ENCODE measurements at places on chromosomes 12 and 14.

DNA sequence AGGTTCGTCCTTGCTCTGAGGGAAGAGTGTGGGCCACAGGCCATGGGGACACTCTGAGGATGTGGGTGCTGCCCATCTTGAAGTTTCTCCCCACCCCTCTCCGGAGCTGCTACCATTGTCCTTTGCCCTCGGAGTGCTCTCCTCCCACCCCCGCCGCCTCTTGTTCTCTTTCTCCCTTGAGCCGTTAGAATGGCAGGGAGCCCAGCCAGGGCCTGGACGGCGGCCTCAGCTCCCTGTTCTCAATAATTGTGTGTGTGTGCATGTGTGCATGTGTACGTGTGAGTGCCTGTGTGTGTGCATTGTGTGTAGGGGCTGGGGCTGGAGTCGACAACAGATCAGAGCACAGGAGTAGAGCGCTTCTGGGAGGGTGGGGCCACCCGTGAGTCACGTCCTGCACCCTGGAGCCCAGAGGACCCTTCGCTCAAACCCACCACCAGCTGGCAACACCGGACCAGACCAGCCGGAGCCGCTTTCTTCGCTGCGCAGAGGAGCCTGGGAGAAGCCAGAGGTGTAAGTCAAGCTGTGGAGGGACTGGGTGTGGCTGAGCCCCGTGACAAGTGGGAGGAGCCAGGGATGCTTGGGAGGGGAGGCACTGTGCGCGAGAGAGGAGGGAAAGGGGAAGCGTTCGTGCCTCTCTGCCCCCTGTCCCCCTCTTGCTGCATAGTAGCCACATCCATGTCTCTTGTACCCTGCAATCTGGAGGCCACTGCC is 25.9 kb upstream of the KCNA5 start:
- no peak for DNase-seq

DNA sequence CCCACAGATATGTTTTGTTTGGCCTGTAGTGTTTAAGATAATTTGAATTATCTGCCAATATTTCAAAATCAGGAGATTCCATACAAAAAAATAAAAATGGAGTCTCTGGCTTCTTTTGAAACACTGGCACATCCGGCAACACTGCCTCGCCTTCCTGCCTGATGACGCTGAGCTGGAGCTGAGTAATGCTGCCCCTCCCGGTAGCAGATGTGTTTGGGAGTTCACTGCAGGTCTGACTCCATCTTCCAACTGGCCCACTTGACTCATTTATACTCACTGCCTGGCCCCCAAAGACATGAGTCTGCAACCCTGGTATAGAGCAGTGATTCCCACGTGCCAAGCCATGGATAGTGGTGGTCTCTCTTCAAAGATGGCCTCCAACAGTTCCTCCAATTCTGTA is 7.4 kb downstream of the CIT start:
- peak; percentile 80 for DNase-seq

DNA sequence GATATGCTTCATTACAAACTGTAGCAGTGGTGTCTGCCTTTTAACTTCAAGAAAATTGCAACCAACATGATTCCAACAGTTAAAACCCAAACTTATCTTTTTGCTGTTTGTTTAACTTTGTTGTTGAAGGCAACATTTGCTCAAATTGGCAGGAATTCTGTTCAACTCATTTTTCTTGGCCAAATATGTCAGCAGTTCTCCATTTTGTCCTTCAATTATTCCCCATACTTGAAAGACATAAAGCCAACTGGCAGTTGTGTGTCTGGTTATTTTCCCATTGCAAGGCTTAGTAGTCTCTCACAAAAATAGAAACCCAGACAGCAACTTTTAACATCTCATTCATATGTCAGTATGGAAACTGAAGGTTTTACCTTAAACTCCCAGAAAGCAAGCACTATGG is 146.3 kb downstream of the LRIG3 start:
- DNase-seq = no peak

- no peak for DNase-seq
Measured at GRCh38 chr12:94020335-94020734, 128.0 kb upstream of the PLXNC1 start.

DNA sequence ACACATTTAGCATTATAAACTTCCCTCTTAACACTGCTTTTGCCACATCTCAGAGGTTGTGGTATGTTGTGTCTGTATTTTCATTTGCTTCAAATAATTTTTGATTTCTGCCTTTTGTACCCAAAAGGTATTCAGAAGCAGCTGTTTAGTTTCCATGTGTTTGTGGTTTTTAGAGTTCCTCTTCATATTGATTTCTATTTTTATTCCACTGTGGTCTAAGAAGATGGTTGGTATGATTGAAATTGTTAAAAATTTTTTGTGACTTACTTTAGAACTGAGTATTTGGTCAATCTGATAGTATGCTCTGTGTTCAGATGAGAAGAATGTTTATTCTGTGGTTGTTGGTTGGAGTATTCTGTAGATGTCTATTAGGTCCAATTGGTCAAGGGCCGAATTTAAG is 76.4 kb downstream of the IFNG-AS1 start:
- DNase-seq = no peak

- DNase-seq = peak; percentile 84
Measured at GRCh38 chr14:68676511-68676943, 116.3 kb downstream of the ZFP36L1 start.

DNA sequence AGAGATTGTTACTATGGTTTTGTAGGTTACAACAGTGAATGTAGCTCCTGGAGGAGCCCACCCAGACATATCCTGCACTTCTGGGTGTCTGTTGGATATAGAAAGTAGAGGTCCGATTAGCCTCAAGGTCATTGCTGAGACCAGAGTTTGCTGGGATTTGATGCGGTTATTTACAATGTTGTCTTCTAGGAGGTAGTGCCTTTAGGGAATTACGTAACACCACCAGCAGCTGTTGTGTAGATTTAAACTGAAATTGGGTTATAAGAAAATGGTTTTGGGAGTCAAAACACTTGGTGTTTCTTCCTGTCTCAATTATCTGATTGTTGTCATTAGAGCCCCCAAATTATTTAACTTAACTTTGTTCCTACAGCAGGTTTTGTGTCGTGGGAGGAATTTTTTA is 225.3 kb upstream of the PELI2 start:
- no peak for DNase-seq

DNA sequence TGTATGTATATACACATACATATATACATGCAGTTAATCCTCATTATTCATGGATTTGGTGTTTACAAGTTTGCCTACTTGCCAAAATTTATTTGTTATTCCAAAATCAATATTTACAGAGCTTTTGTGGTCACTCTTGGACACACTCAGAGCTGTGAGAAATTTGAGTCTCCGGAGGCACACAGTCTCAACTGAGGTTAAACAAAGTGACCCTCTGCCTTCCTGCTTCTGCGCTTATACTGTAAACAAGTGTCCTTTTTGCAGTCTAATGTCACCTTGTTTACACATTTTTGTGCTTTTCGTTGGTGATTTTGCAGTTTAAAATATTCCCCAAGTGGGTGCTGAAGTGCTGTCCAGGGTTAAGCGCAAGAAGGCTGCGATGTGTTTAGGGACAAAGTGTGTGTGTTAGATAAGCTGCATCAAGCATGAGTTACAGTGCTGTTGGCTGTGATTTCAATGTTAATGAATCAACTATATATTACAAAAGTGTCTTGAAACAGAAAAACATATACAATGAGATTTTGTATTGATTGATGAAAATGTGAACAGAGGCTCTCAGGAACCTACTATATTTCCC is 13.1 kb upstream of the LTA4H start:
- DNase-seq = no peak

DNA sequence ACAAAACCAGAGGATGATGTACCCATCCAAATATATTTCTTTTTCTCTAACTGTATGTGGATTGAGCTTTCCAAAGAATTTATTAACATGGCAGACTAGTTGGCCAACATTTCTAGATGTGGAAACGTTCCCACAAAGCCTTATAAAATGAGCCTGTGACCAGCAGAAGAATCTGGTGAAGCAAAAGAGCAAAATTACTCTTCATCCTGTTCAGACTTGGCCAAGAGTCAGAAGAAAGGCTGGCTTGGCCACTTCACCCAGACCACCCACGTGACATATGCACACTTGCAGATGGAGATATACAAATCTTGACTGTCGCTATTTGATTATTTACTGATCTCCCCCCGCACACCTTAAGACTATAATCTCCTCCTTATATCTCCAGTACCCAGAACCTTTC is 96.7 kb downstream of the NUAK1 start:
- DNase-seq = no peak

DNA sequence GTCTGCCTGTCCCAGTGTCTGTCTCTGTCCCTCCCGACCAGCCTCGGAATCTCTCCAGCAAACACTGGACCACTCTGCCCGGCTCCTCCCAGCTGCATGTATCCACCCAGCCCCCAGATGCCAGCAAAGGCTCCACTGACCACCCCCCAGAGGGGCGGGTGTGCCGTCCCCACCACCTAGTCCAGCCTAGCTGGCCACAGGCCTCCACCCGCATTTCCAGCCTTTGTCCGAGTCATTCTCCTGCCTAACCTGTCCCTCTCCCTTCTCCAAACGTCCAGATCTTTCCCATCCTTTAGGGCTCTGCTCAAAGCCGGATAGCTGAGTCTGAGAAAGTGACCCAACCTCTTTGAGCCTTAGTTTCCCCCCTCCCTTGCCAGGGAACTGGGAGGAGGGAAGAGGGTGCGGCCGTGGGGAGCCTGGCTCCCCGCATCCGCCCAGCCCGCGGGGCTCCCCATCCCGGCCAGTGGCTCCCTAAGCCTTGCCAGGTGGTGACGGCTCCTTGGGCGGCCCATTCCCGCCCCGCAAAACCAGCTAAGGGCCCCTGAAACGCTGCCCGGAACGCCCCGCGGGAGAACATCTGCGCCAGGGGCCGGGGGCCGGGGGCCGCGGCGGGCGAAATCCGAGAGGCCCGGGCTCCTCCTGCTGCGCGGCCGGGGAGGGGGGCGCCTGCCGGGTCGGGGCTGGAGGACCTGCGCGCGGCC is 34.6 kb upstream of the ANKRD9 start:
- DNase-seq = no peak

DNA sequence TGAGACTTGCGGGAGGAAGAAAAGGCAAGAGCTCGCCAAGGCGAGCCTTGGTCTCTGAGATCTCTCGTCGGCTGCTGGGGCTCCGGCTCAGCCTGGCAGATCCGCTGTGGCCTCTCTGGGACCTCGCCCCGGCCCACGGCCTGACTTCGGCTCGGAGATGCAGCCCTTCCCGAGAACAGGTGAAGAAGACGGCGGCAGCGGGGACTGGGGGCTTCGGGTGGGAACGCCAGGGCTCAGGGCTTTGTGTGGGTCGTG is 6.0 kb upstream of the HOXC9 start:
- no peak for DNase-seq

DNA sequence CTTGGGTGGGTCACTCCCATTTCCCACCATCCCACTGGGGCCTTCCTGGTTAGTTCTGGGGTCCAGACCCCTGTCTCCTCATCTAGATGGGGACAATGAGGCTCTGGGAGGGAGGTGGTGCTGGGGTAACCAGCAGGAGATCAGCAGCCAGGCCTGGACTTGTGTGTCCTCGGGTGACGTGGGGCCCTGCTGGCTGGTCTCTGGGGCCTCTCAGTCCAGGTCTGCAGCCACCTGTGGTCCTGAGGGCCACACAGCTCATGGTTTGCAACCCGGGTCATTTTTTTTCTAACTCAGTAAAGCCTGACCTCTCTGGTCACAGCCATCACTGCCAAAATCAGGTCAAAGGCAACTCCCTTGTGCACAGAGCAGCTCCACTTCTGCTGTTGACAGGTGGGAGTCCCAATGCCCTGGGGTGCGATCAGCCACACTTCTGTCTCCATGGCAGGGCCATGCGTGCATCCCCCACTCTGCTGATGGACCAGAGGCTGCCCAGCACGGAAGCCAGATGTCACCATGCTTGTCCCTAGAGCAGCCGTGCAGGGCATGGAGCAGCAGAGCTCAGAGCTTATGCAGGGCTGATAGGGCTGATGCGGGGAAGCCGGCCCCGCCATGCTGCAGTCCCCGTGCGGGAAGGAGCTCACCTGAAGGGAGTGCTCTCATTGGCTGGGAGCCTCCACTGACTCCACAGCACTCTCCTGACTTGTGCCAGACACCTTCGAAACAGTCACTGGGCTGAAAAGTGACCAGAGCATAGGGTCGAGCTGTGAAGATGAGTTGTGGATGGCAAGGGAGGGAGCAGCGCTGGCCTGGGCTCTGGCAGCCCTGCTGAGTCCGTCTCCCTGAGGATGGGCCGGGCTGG is 250.9 kb downstream of the ADGRD1 start:
- no peak for DNase-seq

DNA sequence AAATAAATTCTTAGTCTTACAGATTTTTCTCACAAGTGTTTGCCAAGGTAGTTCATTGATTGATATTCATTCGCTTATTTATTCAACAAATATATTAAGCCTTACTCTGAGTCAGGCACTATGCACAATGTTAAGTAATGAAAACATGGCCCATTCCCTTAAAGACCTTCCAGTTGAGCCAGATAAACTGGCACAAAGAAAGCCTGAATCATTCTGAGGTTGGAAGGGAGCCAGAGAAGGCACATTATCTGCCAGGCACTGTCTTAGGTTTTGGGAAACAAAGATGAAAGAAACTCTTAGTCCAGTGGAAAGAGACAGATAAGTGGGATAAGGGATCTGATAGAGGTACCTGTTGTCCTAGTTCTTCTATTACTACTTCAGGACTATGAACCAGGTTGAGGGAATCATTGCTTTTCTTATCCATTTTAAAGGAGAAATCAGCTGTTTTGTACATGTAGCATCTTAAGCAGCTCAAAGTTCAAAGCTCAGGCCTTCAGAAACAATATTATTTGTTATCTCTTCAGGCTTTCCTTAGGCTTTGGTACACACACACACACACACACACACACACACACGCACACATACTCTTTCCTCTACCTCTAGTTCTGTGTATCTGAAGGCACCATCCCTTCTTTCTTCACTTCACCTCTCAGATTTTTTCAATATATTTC is 27.0 kb downstream of the PDE6H start:
- DNase-seq = peak; percentile 14

- DNase-seq = peak; percentile 38
Measured at GRCh38 chr14:58730792-58731464, 93.2 kb downstream of the DACT1 start.

GRCh38 chr12:125619723-125620122 is 554.5 kb downstream of the AACS start:
- DNase-seq = no peak

DNA sequence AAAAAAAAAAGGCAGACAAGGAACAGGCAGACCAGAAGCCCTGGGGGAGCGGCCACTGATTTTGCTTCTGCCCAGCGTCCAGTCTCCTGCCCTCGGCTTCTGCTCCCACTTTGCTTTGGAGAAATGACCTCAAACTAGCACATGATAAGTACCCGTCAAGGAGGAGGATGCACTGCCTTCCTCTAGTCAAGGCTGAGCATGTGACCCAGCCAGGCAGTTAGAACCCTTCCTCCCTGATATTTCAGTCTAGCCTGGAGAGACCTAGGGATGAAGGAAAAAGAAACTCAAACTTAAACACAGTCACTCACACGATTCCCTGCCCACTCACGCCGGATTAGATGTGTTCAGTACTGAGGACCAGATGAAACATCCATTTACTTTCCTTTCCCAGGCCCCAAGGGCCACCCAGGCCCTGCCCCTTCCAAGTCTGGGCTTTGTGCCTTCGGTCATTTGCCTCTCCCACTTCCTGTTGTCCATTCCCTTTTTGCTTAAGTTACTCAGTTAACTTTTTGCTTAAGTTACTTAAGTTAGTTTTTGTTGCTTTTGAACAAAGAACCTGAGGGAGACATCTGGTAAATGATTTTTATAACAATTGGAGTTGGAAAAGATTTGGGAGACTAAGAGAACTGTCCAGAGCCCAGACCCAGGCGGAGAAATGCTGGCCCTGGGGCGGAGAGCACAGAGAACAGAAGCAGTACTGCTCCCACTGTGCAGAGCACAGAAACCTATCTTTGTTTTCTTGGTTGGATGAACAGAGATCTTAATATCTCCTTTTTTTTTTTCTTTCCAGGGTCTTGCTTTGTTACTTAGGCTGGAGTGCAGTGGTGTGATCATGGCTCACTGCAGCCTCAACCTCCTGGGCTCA is 23.0 kb upstream of the TTC7B start:
- no peak for DNase-seq

All from RWPE1 (cell line).